ENCODE measurements at places on chromosomes 5 and 9.

DNA sequence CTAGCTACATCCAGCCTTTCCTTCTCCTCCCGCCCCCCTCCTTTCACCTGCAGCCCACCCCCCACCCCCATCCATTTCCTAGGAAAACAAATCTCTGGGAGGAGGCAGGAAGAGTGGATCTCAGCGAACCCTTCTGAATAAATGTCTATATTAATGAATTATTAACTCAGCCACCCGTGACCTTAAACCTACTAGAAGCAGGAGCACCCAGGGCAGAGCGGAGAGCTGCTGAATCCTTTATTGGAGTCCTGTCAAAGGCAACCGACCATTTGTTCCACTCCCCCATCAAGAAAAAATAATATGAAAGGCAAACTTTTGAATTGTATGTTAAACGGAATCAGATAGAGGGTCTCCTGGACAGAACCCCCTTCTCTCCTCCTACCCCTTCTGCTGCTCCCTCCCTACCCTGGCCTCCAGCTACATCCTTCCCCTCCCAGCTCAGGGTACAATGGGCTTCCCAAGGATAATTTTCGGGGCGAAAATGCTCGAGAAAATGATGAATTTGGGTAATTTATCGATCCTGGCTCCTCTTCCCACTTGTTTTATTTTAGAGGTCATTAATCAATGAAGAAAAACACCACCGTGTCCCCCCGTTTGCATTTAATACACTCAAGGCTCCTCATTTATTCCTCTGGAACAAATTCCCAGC, 3.3 kb upstream of the PRDM6 start:
- DNase-seq, result no peak

GRCh38 chr5:168353216-168353957, 61.9 kb downstream of the WWC1 start:
- DNase-seq, result no peak

- DNase-seq, result no peak
Observed at GRCh38 chr5:22754155-22754554, 99.0 kb downstream of the CDH12 start.

- DNase-seq, result no peak
Observed at GRCh38 chr9:28718226-28718625, 1144.9 kb upstream of the C9orf72 start.

DNA sequence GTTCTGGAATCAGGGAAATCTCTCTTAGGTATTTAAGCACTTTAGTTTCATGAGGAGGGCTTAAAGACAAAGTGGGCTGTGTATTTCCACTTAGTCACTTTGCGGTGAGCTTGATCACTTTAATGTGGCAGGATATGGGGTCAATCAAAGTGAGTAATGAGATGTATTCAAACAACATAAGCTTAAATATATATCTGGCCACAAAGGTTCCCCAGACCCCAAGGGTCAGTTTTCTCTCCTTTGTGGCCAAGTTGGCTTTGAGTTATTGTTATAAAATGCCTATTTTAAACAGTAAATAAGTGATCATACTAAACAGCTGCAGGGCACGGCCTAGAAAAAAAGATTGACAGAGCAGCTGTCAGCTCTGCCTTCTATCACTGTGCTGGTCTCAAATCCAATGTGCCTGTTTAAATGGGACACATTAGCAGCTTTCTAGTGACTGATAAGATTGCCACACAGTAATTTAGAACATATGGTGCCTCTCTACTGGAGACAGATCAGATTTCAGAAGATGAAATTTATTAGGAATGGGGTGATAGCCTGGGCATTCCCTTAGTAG, 363.9 kb downstream of the AGTPBP1 start:
- DNase-seq, result no peak

GRCh38 chr9:124183772-124184171, 74.0 kb upstream of the NEK6 start:
- DNase-seq, result no peak

DNA sequence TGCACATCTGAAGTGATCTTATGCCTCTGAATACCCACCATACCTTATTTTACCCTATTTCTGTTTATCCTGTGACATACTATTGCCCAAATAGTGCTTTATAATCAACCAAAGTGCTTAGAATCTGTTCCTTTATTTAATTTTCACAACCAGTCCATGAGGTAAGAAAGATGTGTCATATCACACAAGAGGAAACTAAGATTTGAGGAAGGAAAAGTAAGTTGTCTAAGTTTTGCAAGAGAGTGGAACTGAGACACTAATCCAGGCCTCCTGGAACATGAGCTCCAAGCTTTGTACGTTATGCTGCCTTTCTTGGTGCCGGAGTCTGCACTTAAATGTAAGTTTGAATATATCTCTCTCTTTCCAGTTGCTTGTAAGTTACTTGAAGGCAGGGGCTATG, 17.2 kb downstream of the KDM3B start:
- no peak for DNase-seq

GRCh38 chr9:98002808-98003207, 19.7 kb downstream of the ANP32B start:
- DNase-seq, result no peak

DNA sequence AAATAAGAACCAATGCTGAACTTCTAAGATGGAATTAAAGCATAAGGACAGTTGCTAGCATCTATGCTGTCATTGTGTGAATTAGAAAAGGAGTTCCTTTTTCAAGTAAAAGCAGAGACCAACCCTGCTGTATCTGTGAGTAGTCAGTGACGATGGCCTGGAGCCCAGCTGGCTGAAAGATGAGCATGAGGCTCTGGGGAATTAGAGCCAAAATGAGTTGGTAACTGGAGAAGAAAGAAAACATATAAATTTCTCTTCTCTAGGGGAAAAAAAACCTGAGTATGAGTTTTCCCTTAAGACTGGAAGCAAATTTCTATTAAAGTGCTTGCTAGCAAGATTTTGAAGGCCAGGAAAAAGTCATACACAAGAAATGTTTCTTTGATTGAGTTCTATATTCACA, 1.6 kb upstream of the SPZ1 start:
- DNase-seq, result no peak

GRCh38 chr9:87855061-87855460, 27.6 kb upstream of the SPATA31E1 start:
- no peak for DNase-seq

DNA sequence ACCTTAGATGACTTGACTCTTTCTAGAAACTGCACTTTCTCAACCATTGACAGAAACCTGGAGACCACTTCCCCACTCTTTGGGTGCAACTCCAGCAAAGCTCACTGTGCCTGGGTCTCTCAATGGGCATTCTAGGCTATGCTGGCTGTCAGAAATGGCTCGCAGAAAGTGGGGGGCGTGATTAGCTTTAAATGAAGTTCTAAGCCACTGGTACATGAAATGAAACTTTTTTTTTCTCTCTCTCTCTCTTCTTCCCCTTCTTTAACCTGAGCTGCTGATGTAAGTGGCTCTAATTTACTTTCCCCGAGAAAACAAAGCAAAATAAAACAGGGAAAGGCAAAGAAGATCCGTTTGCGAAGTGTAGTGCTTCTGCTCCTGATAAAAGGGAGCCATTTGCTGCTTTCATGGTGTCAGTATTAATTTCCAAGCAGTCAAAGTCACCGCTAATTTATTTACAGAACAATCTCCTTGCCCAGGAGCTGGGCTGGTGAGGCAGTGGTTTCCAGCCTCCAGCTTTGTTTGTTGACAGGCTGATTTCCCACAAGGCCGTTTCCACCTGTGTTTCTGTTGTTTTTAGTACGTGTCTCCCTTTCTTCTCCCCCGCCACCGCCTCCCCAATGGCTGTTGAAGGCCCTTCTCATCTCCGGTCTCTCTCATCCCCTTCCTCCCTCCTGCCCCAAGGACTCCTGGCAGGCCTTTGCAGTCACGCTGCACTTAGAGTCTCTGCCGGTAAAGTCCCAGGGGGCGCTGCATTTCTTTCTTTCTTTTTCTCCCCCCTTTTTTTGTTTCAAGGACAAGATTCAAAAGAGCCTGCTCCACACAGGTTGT, 422.9 kb downstream of the EBF1 start:
- no peak for DNase-seq

DNA sequence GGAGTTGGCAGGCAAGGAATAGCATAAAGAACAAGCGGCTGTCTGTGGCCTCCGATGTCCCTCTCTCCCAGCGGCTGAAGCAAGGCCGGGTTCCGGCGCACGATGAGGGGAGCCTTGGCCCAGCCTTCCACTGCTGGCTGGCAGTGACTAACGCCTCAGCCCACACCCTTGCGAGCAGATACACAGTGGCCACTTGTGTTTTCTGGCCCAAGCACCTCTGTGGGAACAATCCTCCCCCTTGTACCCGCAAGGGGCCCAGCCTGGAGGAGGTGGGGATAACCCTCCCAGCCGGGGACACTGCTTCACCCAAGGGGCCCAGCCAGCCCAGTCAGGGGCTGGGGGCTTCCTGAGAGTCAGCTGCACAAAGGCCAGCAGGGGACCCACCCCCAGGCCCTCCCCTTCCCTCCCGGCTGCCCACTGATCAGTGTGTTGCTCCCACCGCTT, 23.2 kb downstream of the STK10 start:
- DNase-seq, result no peak

DNA sequence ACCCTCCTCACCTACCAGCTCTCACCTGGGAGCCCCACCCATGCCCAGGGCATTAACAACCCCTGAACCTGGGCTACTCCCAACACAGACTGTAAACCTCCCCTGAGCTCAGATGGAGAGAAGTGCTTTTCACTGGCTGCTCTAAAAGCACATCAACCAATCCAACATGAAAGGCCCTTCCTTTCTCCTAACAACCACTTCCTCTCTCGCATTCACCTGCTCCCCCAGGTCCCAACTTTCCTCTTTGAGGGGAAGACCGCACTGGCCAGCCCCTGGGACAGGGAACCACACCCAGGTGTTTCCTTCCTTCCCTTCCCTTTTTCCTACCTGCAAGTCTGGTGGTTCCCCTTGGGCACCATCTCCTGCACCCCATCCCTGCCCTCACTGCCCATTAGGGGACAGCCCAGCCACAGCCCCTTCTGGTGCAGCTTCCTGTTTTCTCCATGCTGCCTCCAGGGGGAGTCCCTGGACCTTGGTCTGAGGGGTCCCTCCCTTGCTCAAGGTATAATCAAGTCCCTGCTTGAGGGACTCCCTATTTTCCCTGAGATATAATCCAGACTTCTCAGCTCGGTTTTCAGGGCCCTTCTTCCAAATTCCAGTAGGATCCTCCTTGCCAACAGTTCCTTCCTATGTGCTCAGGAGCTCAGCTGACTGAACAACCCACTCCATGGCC, 30.5 kb upstream of the DAB2IP start:
- DNase-seq, result peak; percentile 18

GRCh38 chr9:117414220-117414905, 494 bp downstream of the ASTN2 start:
- DNase-seq, result no peak

DNA sequence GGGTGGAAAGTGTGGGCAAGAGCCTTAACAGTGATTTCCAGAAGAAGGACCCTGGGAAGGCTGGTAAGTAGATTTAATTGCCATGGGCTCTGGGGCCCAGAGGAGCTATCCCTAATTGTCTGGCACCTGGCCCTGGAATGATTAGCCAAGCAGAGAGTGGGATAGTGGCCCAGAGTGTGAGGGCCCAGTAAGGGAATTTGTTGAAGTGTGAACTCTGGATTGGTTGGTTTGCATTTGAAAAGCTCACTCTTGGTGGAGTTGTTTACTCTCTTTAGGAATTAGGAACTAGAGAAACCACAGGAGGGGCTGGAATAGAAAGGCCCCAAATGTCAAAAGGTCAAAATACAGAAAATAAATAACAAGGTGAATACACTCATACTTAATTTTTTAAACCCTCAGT, 207.1 kb downstream of the GABRG2 start:
- DNase-seq, result no peak

GRCh38 chr5:165420493-165420892, 1915.1 kb downstream of the MAT2B start:
- DNase-seq, result no peak

GRCh38 chr5:179777909-179778308, 15.9 kb upstream of the LTC4S start:
- no peak for DNase-seq

DNA sequence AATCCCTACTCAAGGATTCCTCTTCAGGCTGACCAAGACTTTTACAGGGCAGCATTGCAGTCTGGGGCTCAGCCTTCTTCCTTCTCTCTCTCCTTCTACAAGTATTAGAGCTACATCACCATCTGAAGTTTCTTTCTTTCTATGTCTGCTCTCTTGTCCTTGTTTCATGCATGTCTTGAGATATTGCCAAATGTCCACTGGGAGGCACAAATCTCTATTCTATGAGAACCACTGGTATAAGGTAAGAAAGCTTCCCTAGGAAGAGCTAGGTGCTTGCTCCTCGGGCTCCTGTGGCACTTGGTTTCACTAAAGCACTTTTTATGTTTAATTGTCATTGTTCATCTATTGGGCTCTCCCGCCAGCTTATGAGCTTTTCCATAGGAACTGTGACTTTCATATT, 289.2 kb upstream of the PCSK5 start:
- no peak for DNase-seq

- no peak for DNase-seq
Observed at GRCh38 chr9:114851306-114851705, 45.5 kb upstream of the TNFSF15 start.

- no peak for DNase-seq
Observed at GRCh38 chr9:32986971-32987370, 14.5 kb downstream of the APTX start.

DNA sequence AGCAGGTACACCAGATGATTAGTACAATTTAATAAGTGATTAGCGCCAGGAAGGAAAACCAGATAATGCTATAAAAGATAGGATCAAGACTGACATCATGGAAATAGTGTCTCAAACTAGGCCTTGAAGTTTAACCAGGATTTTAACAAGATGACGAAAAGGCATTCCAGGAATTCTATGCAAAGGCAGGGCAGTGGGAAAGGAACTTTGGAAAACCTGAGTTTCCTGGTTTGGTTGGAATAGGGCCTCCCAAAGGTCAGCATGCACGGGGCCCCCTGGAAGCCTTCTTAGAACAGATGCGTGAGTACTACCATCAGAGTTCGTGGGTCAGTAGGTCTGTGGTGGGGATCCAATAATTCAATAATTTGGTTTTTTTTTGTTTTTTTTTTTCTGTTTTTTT, 935.2 kb upstream of the DMAC1 start:
- no peak for DNase-seq

DNA sequence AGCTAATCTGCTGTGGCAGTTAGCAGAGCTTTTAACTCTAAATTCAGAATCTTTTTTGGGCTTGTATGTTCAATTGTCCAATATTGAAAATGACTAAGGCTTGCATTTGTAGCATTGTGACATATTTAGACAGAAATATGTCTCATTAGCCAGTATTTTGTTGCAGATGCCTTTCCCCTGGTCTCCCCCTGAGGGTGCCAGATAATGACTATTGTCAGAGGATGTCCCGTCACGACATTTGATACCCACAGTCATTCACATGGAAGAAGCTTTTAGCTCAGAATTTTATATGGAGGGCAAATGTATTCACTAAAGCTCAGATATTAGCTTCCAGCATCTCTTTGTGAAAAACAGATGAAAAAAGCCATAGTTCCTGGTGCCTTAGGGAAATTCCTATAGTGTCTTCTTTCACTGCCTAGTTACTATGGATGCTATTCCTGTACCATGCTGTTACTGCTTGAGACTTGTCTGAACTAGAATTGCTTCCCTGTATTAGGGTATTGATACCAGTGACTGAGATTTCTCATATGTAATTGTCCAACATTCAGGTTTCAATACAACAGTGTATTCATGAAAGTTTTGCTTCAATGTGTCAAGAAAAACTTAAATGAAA, 96.2 kb downstream of the CCDC192 start:
- DNase-seq, result no peak
